ENCODE measurements at places on chromosomes 3 and 15.

DNA sequence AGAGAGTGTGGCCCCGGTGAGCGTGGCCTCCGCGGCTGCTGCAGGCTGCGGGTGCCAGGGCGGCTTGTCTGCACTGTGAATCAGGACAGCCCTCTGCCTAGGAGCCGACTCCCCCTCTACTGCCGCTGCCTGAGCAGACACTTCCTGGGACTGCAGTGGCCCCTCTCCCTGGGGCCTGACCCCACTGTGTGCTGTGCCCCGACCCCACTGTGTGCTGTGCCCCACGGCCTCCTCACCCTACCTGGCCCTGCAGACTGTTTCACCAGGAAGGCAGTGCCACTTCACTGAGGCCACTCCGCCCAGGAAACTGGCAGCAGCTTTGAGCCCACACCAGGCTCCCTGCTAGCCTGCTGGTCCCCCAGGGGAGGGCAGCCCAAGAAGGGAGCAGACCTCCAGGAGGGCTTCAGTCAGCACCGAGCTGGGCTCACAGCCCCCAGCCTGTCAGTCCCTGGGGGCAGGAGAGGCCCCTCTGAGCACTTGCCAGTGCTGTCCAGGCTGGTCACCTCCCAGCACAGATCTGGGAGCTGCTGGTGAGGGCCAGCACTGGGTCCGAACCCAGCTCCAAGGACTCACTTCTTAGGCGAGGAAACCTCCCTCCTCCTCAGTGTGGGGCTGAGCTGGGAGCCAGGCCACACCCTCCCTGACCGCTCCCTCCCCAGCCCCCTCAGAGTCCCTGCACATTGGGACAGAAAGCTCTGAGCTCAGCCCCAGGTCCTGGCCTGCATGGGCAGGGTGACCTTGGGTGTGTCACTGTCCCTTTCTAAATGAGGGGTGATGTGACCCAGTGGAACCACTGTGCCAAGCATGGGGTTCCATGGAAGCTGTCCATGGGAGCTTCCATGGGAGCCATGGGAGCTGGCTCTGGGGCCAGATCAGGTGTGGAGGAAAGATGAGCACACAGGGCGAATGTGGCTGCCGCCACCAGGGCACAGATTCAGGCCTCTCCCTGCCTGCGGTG is 56.8 kb downstream of the DNAJB8 start:
- peak; percentile 90 for DNase-seq

DNA sequence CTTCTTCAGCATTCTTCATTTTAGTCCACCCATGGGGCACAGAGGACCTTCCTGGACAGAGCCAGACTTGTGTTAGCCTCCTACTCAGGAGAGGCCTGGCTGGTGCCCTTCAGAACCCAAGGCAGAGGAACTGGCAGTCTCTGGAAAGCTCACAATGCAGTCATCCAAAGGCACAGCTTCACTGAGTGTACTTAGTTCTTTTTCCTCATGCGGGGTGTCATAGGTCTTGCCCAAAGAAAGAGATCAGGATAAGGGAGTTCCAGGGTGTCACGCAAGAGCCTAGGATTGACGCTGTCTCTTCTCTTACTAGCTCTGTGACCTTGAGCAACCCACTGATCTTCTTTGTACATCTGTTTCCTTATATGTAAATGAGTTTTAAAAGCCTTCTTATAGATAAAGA is 58.7 kb downstream of the CD200 start:
- DNase-seq: no peak

- DNase-seq: no peak
These were observed 29.0 kb downstream of the HGD start for GRCh38 chr3:120652896-120653545.

GRCh38 chr3:47210863-47211405 is 47.0 kb upstream of the SETD2 start:
- no peak for DNase-seq

DNA sequence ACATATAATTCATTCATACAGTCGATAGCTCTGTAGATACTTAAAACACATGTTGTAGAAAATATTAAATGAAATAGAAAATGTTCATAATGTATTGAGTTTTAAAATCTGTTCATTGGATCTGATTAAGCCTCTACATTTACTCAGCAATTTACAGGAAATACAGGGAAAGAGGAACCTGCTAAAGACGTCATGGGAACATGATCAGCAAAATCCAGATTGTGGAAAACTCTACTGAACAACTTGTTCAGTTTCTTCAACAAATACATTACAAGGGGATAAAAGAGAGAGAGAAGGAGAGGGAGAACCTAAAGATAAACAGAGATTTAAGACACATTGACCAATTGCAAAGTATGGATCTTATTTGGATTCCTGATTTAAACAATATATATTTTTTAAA is 46.7 kb downstream of the KLHL6 start:
- DNase-seq: no peak

DNA sequence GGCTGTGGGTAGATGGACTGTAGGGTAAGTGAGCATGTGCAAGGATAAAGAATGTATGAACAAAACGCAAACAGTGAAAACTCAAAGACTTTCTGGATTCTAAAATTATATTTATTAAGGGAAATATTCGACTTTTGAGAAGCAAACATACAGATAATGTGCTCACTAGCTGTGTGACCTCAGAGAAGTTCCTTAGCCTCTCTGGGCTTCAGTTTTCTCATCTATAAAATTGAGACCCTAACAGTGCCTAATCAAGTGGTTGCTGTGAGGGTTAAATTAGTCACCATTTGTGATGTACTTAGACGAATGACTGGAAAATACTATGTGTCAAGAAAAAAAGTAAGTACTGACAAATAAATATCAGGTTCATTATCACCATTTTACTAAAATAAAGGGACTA is 261.7 kb downstream of the MAGI1 start:
- no peak for DNase-seq

- no peak for DNase-seq
These were observed 31.1 kb downstream of the HCLS1 start for GRCh38 chr3:121629601-121630000.

DNA sequence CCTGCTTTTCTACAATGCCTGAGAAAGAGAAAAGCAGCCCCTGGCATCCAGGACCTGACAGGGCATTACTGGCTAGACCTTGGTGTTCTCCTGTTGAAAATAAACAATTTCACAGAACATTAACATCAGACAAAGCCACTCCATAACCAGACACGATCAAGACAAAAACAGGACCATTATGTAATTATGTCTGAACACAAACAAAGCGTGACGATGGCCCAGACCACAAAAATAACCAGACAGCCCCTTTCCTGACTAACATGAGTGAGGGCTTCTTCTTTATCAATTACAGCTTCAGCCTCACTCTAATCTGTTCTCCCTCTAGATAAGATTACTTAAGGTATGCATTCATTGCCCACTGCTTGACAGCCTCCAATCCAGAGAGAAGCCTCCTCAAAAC is 172.7 kb upstream of the LMCD1 start:
- DNase-seq: no peak

GRCh38 chr15:62150445-62150844 is 14.6 kb downstream of the C2CD4B start:
- DNase-seq: no peak

DNA sequence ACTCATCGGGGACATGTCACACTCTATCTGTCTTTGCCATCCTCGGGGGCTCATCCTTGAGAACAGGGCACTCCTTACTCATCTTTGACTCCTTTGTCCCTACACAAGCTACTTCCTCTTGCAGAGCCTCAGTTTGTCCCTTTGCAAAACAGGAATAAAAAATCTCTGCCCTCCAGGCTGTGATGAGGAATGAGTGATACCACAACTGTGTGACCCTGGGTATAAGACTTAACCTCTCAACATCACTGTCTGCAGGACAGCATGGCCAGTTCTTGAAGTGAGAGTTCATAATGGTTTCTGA is 48.5 kb downstream of the IQSEC1 start:
- no peak for DNase-seq

DNA sequence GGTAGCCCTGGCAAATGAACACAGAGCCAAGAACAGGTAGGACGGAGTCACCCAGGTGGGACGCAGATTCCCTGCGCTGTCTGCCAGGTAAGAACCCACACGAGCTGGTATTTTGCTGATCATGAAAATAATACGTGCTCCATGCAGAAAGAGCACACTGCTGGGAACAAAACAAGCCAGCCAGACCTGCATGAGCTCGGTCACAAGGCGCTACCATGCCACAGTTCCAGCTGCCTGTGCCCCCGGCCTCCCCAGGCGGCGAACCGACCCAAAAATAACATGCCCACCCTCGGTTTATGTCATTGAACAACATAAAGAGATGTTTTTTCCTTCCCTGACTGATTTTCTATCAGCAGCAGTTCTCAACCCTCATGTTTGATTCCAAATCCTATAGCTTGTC is 25.8 kb downstream of the CYFIP1 start:
- no peak for DNase-seq

DNA sequence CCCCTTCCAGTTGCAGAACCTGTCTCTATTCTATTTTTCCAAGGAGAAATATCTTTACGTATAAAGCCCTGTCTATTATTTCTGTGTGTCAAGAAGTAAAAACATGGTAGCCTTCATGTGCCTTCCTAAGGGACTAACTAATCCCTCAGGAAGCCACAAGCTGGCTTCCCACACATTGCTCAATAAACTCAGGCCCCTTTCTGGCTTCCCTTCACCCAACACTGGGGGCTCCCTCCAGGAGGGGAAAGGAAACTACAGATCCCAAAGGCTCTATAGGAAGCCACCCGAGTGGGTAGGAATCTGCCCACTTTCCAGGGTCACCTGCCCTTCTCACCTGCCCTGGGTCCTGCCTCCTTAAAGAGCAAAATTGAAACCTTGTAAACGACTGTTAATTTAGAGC is 4.6 kb downstream of the TLE3 start:
- no peak for DNase-seq

All from K562 (cell line).